Activated CD4-positive, alpha-beta T cell treated with anti-CD3 and anti-CD28 coated beads, Interleukin-2, amount 50 U/mL, for 1 hour (primary cell): ENCODE measurements at places on chromosomes 3 and 15.

GRCh38 chr3:99418709-99419108 lies 219.7 kb upstream of the COL8A1 start:
- no peak for DNase-seq

- no peak for DNase-seq
Measured at GRCh38 chr3:18752273-18752934, 327.3 kb upstream of the SATB1 start.

- no peak for DNase-seq
Measured at GRCh38 chr3:143820466-143821221, 27.6 kb downstream of the SLC9A9 start.

- no peak for DNase-seq
Measured at GRCh38 chr3:61414456-61414855, 146.9 kb upstream of the PTPRG start.

- DNase-seq, result peak; percentile 39
Measured at GRCh38 chr15:90266061-90266431, 574 bp downstream of the NGRN start.

DNA sequence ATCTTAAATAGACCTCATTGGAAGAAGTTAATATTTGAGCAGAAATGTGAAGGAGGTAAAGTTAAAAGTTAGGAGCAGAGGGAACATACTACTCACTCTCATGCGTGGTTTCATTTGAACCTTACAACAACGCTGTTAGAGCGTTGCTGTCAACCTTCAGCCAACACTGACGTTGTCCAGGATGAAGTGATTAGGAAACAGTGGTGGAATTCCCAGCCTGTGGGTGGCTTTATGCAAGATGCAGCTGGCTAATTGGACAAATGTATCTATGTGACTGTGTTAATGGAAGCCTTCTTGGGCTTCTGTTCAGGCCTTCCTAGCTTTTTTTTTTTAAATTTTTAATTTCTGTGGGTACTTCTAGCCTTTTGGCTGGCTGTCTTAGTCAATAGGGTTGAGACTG lies 40.5 kb downstream of the PTPRG start:
- DNase-seq, result no peak

DNA sequence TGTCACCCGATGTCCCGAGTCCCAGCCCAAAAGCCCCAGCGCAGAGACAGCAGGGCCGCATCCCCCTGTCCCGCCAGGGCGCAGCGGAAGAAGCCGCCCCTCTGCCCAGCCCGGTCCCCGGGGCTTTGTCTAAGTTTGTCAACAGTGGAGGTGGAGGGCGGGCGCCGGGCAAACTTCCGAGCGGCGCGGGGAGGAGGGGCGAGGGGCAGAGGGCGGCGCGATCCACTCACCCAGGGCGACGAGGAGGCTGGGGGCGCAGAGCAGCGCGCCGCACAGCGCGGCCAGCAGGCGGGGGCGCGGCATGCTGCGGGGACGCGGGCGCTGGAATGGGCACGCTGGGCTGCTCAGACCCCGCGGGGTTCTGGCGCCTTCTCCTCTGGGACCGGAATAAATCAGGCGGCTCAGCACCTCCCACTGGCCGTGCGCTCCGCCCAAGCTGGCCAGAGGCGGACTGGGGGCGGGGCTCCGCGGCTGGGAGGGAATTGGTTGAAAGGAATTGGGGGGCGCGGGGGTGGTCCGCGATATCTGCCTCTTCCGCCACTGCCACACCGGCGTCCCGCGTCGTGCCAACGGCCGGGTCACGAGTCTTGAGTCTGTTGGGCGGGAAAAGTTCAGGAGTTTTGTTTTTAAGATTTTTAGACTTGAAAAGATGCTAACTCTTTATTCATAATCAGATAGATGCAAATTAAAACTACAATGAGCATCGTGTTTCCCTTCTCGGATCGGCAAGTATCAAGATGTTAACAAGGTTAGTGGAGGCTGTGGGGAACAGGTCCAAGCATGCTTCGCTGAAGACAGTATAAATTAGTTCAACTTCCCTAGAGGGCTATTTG lies at the start of gene MFGE8:
MFGE8 (minus strand) TSS at position 363 of the 833 bp plus-strand sequence; CDS start at position 303, 60 bp downstream.
- peak; percentile 67 for DNase-seq

DNA sequence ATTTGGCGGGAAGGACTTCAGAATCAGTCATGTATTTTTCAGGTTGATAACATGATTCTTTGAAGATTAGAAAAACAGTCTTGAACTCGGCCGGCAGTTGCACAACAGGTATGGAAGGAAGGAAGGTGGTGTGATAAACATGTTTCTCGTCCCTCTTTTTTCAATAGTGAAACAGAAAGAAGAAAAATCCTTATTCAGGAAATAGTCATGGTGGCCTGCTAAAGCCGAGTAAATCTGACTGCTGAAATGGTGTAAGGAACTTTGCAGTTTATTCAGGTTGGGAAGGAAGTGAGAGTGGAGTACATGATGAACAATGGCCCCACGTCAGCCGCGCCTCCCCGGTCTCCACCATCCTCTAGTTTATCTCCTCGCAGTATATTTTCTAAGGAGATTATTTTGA lies 6.7 kb downstream of the RASGRP1 start:
- no peak for DNase-seq
